ENCODE measurements at places on chromosomes 2 and 18. TPM values are rescaled to one million over a fixed set of nuclear protein-coding genes. Genes with fewer than 3 reads are reported as not detected.

Gene HMSD
- total RNA-seq = 0.60 TPM

Gene C2orf66
- total RNA-seq = 0.19 TPM

Gene EPHA4
- 32.1 TPM for total RNA-seq

Gene GPR39
- total RNA-seq = 0.42 TPM

Gene SFTPB
- total RNA-seq = 1.7 TPM

Gene UNC80
- not detected for total RNA-seq

Gene CFC1B
- not detected for total RNA-seq

Gene GPR55
- not detected for total RNA-seq

DNA sequence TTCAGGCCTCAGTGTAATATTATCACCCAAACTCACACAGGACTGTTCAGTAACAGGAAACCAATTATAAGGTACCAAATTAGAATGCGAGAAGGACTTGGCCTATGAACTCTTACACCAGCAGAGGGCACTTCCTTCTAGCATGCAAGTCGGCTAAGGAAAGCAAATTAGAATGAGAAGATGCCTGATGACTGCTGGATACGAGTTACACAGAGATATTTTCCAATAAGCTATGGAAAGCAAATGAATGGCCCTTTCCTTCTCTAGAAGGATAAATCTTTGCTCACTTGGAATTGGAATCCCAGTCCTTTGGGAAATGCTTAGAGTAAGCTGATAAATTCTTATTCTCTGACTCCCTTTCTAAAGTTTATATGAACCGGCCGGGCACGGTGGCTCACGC, 109.8 kb downstream of the AP1S3 start:
- no peak for DNase-seq

- DNase-seq = no peak
These were observed 268.6 kb downstream of the EIPR1 start for GRCh38 chr2:3108710-3109702.

- DNase-seq = no peak
These were observed 75.4 kb downstream of the CSRNP3 start for GRCh38 chr2:165544897-165545296.

DNA sequence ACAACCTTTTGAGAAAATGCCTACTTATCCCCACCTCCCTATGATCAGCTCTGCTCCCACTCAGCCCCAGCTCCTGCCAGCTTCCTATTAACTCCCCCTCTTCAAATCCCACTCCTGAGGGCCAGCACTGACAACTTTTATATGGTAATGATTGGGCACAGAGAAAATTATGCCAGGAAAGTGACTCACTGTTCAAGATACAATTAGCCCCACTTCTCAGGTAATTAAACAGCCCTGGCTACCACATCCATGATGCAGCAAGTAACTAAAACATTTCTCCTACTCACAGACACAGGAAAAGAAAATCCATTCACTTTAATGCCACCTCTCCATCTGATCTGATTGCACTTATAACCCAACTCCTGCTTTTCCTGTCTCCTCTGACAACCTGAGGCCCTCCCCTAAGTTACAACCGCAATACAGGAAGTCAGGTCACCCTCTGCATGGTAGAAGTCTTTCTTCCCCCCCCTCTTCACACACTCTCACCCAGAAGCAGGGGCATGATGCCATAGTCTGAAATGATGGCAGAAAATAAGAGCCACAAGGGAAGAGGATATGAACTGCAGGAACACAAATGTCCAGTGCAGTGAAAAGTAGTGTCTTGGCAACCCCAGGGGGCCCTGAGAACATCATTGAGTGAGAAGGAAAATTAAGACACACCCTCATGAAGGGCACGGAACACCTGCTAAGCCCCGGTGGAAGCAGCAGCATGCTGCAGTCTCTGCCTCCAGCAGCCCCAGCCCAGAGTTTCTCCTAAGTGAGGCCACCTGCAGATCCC, 54.4 kb downstream of the STK39 start:
- no peak for DNase-seq

GRCh38 chr2:111946294-111947114, 48.1 kb downstream of the MERTK start:
- no peak for DNase-seq

DNA sequence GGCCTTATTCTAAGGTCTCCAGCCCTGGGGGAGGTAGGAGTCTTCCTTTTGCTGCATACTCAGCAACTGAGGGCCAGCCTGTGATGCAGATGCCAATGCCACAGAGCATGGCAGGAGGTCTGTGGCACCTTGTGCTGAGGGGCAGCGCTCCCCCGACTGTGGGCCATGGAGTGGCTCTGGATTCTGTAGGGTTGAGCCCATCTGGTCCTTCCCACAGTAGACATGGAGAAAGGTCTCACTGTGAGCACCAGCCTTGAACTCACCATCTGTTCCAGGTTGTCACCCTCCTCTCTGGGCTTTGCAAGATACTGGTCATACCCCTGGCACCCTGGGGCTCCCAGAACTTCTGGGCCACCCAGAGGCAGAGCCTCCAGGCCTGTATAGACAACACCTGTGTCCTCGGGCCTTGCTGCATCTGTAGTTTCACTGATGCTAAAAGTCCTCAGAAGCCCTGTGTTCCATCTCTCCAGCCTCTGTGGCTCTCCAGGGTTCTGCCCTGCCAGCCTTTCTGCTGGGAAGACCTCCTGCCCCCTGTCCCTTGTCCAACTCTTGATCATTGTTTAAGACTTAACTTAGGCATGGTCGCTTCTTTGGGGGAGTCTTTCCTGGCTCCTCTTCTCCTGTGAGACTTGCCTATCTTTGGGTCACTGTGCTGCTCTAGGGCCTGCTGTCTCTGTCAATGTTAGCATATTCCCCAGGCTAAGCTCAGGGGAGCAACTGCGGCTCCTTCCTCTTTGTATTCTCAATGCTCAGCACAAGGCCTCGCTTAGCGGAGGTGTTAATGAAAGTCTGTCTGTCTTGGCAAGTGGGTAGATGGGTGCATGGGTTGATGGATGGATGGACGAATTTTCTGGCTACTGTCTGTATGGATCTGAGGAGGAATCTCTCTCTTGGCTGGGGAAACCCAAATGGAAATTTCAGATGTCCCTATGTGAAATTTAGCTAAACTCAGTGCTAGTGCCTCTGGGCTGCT, 160.9 kb downstream of the DYSF start:
- peak; percentile 28 for DNase-seq

GRCh38 chr2:150075831-150076230, 411.6 kb downstream of the RND3 start:
- no peak for DNase-seq

DNA sequence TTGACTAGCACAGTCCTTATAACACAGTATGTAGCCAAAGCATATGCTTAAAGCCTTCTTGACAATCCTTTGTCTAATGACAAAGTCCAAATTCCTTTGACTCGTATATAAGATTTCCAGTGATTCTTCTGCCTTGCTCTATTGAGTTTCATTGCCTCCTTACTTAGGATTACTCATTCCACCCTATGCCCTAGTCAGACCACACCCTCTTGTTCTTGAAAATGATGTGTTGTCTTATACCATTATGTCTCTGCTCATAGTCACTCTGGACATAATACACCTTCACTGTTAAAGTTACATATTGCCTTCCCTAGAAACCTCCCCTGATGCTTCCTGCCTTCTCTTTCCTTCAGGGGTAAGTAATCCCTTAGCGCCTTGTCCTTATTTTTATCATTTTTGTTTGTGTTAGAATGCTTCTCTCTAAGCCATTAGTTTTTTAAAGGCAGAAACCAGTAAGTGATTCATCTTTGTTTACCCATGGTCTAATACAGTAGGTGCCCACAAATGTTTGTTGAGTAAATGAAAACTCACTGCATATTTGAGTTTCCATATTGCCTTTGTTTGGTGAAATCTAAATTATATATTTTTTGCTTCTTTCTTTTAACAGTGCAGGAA, 19.3 kb downstream of the GPD2 start:
- DNase-seq = no peak

DNA sequence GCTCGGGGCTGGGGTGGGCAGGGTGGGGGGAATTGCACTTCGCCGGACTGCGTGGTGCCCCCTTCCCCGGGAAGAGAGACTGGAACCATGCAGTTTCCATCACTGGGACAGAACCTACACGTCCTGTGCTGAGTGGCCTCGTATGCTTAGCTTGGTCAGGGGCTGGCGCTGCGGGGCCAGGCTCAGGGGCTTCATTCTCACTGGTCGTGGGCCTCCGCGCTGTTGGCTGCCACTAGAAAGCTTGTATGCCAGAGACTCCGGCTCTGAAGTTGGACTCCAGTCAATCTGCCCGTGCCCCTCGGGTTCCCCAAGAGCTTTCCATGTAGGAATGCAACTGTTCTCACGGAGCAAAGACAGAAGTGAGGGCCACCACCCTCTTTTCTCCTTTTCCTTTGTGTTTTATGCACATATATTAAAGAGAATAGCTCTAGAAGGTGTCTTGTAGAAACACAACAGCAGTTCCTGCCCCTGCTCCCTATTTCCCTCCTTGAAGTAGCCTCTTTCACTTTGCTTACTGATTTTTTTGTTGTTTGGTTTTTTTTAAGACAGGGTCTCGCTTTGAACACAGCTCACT, 64.0 kb upstream of the YWHAQ start:
- DNase-seq = no peak

GRCh38 chr2:16148632-16149348, 208.4 kb downstream of the MYCN start:
- no peak for DNase-seq

DNA sequence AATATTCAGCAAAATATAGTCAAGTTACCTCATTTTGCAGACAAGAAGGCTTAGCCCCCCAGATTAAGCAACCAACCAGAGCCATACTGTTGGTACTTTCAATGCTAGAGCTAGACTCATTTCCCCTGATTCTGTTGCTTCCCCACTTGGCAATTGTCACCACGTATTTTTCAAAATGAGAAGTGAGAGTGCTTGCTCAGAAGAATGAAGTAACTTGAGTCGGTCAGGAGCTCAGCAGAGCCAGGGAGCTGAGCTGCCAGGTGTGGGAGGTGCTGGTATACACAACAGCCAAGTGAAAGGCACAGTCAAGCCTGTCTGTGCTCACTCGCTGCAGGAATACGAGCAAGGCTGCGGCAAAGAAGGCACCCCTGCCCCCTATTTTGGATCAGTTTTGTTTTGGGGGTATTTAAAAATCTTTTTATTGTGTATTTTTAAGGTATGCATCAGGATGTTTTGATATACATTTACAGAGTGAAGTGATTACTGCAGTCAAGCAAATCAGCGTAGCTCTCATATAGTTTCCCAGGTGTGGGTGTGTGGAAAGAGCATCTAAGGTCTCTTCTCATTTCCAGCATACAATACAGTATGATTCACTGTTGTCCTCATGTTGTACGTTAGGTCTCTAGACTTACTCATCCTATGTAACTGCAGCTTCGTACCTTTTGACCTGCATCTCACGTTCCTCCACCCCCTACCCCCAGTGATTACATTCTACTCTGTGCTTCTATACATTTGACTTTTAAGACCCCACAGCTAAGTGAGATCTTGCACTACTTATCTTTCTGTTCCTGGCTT, 62.4 kb downstream of the MRPS9 start:
- no peak for DNase-seq

GRCh38 chr2:119231975-119232665, 8.5 kb downstream of the STEAP3 start:
- DNase-seq = no peak

DNA sequence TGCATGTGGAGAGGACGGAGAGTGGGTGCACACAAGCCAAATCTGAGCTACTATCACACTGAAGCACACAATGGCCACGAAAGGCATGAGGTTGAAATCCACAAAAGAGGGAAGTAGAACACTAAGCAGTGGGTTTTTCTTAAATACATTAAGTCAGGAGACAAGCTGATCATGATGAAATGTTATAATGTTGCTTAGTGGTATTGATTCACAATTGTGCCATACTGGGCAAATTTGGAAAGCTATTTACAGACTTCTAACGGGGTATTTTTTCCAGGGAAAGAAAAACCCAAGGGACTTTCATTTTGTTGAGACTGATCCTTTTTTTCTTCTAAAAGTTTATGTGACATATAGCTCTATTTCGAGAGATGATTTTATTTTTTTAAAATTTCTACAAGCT, 100.8 kb upstream of the CNGA3 start:
- no peak for DNase-seq

DNA sequence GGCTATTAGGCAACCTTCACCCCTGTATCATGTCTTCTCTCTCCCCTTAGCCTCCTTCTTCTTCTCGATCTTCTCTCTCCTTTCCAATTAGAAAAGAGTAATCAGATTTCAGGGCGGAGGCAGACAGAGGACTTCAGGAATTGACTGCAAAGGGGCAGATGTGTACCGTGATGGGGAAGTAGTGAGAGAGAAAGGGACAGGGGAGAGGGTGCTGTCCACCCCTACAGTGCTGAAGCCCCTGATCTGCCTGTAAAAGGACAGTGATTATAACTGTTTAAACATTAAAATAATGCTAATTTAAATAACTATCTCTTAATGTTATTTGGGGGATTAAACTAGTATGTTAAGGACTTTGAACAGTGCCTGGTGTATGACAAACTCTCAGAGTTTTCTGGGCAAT, 178.5 kb downstream of the ACTR3 start:
- no peak for DNase-seq

- no peak for DNase-seq
These were observed 39.6 kb upstream of the PDK1 start for GRCh38 chr2:172516299-172516698.

DNA sequence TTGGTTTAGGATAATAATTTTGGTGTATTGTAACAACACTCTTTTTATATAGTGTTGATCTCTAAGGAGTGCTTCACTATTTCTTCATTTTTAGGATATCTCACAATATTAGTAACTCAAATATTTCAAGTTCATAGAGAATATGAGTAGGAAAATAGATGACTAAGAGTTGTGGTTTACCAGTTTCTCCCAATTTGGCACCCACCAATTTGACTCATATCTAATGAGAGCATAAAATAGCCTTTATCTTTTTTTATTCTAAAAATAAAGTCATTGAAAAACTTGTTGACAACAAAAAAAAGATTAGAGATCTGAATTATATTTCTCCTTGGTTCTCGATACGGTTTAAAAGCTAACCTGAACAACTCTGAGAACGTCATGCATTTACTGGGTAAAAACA, 204.0 kb downstream of the PARD3B start:
- DNase-seq = no peak

GRCh38 chr2:37189452-37190153, 1.1 kb upstream of the SULT6B1 start:
- DNase-seq = no peak

DNA sequence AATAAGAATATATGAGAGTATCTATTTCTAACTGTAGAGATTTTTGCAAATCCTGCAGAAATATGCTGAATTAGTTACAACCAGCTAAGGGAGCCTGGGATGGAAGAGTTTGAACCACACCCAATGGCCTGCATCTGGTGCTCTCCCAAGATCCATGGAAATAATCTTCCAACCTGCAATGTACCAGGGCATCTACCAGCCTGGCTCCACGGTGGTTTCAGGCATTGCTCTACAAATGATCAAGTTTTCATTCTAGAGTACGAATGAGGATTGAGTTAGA, 61.4 kb upstream of the IL1R1 start:
- DNase-seq = no peak

All from aorta (tissue), 5 donors.